Body of pancreas (tissue), 4 donors: ENCODE measurements at places on chromosomes 12 and 14. TPM values are rescaled to one million over a fixed set of nuclear protein-coding genes. Genes with fewer than 3 reads are reported as not detected.

DNA sequence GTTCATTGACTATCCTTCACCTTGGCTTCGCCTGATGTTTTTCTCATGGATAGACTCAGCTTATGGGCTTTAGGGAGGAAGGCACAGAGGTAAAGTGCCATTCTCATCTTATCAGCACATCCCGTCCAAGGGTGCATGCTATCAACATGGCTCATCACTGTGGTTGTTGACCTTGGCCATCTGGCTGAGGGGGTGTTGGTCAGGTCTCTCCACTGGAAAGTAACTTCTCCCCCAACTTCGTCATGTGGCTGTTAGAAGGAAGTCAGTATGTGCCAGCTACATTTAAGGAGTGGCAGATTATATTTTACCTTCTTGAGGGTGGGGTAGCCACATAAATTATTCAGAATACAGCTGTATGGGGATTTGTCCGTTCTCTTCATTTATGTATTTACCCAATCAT lies 68.9 kb downstream of the EML1 start:
- H3K27ac ChIP-seq = no peak overlapping the region
- H3K4me3 ChIP-seq = no peak overlapping the region
- no peak for DNase-seq
- H3K4me1 ChIP-seq = no peaks in the 10 kb centered on the region

GRCh38 chr12:87439990-87440827 lies 589.0 kb downstream of the C12orf50 start:
- no peak overlapping the region for H3K4me3 ChIP-seq
- H3K36me3 ChIP-seq = no peaks in the 10 kb centered on the region
- H3K27ac ChIP-seq = no peak overlapping the region
- DNase-seq = peak; percentile 29
- H3K27me3 ChIP-seq = no peaks in the 10 kb centered on the region

GRCh38 chr12:65891987-65892481 lies 67.8 kb downstream of the HMGA2 start:
- H3K27me3 ChIP-seq = no peaks in the 10 kb centered on the region
- H3K4me3 ChIP-seq = no peak overlapping the region
- H3K36me3 ChIP-seq = no peaks in the 10 kb centered on the region
- peaks cover 20% of the 10 kb centered on the region for H3K4me1 ChIP-seq
- H3K27ac ChIP-seq = peak overlapping the region; percentile 70

DNA sequence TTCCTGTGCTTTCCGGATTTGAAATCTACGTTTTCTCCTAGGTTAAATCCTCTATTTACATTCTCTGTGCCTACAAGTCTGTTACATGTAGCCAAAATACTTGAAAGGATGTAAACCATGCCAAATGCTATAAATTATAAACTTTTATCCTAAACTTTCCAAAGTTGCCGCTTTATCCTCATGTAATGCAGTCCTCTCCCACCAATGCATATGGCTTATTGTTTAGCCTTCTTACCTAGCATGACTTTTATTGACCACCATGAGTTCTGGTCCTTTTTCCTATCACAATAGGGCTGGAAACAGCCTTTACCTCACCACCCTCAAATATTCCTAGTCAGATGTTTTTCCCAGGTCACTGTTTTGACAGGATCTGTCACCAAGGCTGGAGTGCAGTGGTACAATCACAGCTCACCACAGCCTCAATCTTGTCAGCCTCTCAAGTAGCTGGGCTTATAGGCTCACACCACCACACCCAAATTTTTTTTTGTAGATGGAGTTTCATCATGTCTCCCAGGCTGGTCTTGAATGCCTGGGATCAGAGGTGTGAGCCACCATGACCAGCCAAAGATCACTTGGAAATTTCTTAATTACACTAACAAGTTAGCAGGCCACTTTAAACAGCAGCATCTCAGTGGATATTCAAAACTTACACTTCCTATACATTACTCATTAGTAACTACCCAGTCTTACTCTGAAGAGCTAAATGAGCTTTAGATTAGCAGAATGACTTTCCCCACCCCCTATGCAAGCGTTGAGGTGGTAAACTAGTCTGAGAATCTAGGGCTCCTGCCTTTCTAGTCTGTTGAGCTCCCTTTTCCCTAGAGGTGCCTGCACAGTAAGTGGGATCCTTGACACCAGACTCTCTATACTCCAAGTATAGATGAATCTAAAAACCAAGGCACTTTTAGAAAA lies 4.1 kb downstream of the TUBA1B start:
- H3K36me3 ChIP-seq = peaks cover 11% of the 10 kb centered on the region
- H3K27ac ChIP-seq = no peak overlapping the region
- peaks cover 20% of the 10 kb centered on the region for H3K4me1 ChIP-seq
- H3K27me3 ChIP-seq = no peaks in the 10 kb centered on the region
- no peak for DNase-seq

The INSM2 gene
- total RNA-seq = not detected

- H3K36me3 ChIP-seq = no peaks in the 10 kb centered on the region
- H3K4me1 ChIP-seq = peaks cover 1% of the 10 kb centered on the region
- DNase-seq = no peak
- no peak overlapping the region for H3K4me3 ChIP-seq
- H3K27me3 ChIP-seq = no peaks in the 10 kb centered on the region
Measured at GRCh38 chr14:76755610-76756370, 5.5 kb upstream of the VASH1 start.

The KRT5 gene
- 0.52 TPM for total RNA-seq

GRCh38 chr12:121934309-121934664 lies 15.9 kb downstream of the CFAP251 start:
- no peaks in the 10 kb centered on the region for H3K36me3 ChIP-seq
- DNase-seq = no peak
- no peak overlapping the region for H3K4me3 ChIP-seq
- H3K4me1 ChIP-seq = no peaks in the 10 kb centered on the region

GRCh38 chr14:60862283-60862682 lies 118.6 kb downstream of the TRMT5 start:
- no peak overlapping the region for H3K27ac ChIP-seq
- DNase-seq = peak; percentile 62
- H3K36me3 ChIP-seq = no peaks in the 10 kb centered on the region

DNA sequence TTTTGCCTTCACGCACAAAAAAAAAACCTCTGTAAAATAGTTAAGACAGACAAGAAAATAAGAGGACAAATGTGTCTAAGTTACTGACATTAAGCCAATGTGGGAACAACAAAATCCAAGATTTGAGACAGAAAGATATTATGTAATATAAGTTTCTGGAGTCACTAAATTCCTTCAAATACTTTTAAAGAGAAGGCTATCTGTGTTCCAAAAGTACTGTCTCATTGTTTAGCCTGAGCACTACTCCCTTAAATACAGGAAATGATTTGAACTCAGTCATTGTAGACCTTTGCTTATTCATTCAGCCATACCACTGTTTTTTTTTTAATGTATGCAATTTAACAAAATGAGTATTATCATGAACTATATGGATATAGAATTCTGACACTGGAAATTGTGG lies 82.7 kb upstream of the KITLG start:
- no peak overlapping the region for H3K27ac ChIP-seq
- no peaks in the 10 kb centered on the region for H3K4me1 ChIP-seq
- no peak for DNase-seq
- no peaks in the 10 kb centered on the region for H3K27me3 ChIP-seq

DNA sequence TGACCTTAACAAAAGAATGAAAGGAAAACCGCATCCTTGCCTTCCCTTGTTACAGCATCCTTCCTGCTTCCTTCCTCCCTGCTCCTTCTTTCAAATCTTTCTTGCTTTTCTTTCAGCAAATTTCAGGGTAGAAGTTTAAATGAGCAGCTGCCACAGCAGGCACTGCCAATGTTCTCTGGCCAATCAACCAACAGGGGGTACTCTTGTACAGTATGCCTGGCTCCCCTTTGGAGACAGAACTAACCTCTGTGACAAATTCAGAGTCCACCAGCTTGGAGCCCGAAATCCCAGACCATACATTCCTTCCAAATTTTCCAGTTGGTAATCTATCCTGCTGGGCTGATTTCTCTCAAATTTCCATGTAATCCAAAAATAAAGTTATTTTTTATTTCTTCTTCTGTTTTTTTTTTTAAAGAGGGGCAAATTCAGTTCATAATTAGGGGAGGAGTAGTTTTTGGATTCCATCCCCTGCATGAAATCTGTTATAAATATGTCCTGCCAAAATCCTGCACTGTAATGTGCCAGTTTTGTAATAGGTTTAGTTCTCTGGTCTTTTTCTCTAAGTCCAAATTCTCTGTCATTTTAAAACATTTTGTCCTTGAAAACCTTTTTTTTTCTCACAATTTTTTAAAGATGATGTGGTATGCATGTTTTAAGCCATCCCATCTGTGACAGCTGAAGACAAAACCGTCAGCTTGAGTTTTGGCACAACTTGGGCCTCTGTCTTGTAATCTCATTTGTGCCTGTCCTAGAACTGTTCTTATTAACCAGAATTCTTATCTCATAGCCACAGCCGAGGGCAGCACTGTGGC lies 610.0 kb upstream of the LMO3 start:
- no peak for DNase-seq
- H3K27ac ChIP-seq = no peak overlapping the region
- H3K4me3 ChIP-seq = no peak overlapping the region
- H3K36me3 ChIP-seq = no peaks in the 10 kb centered on the region
- no peaks in the 10 kb centered on the region for H3K27me3 ChIP-seq

DNA sequence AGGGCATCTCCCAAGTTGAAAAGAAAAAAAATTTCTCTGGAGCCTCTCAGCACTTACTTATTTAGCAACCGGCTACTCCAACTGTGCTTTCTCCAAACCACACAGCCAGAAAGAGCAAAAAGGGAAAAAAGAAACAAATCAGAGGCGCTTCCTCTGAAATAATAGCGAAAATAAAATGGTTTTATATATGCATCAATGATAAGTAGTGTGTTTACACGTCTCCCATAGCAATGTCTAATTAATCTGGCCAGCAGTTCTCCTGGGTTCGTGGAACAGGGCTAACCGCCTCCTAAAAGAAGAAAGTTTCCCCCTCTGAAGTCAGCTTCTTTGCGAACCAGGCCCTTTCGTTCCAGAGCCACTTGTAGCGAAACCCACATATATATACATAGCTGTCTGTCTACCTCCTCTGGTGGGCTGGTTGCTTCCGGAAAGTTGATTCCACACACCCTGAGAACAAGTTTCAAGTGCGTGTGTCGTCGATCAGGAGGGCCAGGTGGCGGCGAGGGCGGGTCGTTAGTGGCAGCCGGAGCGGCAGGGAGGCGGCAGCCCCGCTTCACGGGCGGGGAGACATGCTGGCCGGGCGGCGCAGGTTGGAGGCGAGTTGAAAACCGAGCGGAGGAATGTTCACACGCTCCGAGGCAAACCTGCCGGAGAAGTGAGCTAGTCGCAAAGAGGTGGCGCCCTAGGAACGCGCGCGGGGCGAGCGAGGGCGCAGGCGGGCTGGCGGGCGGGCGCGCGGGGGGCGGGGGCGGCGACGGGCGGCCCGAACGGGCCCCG lies 2.7 kb downstream of the PTHLH start:
- DNase-seq = peak; percentile 79
- no peaks in the 10 kb centered on the region for H3K27me3 ChIP-seq
- H3K36me3 ChIP-seq = no peaks in the 10 kb centered on the region
- H3K4me3 ChIP-seq = peak overlapping the region; percentile 10
- no peak overlapping the region for H3K27ac ChIP-seq
- peaks cover 42% of the 10 kb centered on the region for H3K4me1 ChIP-seq

The RNASE2 gene
- total RNA-seq = not detected

DNA sequence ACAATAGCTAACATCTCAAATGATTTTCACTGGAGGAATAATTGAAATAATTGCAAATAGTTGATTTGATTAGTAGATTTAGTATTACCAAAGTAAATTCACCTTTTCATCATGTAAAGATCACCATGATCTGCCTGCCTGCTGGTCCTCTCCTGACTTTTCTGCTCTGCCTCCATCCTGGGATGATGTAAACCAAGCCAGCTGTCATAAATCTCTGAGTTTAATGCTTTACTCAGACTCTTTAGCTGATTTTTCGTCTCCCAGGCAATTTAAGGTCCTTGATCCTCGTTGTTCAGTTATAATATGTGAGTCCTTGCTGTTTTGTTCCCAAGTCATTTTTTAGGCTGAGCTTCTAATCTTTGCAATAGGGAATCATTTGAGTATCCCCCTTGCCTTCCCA lies 138.0 kb downstream of the ANO4 start:
- H3K36me3 ChIP-seq = no peaks in the 10 kb centered on the region
- no peak overlapping the region for H3K4me3 ChIP-seq
- H3K27ac ChIP-seq = no peak overlapping the region

The SCFD1 gene
- total RNA-seq = 71.9 TPM

The COCH gene
- 9.6 TPM for total RNA-seq

DNA sequence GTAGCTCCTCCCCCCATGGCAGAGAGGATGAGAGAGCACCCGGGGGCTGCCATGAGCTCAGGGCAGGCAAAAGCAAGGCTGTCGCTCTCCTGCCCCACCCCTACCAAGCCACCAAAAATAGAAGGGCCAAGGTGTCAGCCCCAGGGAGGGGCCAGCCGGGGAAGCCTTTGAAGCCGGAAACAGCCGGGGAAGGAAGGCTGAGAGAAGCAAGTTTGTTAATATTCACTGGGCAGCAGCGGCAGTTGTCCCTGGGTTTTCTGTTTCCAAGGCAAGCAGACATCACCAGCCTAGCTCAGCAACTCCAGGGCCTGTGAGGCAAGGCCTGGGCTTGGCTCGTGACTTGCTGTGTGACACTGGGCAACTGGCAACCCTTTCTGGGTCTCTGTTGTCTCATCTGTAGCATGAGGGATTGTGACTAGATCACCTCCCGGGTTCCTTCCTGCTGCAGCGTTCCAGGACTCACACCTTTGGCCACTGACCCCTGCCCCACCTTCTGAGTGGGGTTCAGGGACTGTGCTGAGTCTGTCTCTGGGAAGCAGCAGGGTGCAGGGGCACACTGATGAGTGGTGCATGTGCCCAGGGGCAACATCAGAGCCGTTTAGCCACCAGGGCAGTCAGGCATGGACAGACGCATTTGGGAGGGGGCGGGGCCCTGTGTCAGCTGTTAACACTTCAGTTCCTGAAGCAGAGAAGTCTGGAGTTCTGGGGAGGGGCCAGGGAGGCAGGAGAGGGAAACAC lies 24.3 kb downstream of the SYNDIG1L start:
- H3K36me3 ChIP-seq = no peaks in the 10 kb centered on the region
- no peak overlapping the region for H3K27ac ChIP-seq
- no peaks in the 10 kb centered on the region for H3K27me3 ChIP-seq
- H3K4me1 ChIP-seq = peaks cover 11% of the 10 kb centered on the region
- H3K4me3 ChIP-seq = no peak overlapping the region
- DNase-seq = peak; percentile 15

DNA sequence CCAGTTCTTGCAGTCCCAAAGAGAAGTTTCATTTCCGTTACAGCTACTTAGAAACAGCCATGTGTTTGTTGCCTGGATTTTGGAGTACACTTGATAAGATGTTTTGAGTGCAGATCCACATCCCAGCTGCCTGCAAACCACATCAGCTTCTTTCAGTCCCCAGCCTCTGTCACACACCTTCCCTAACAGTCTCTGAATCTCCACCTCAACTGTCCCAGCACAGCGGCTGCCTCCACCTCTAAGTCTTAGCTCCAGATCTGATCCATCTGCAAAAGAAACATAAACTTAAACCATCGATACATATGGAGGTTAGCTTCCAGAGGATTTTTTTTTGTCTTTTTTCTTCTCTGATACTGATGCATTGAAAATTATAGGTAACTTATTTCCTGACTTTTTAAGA lies 8.4 kb downstream of the CD163 start:
- H3K27ac ChIP-seq = no peak overlapping the region
- no peaks in the 10 kb centered on the region for H3K36me3 ChIP-seq
- DNase-seq = no peak
- no peaks in the 10 kb centered on the region for H3K27me3 ChIP-seq
- H3K4me1 ChIP-seq = no peaks in the 10 kb centered on the region
- no peak overlapping the region for H3K4me3 ChIP-seq

The TAS2R20 gene
- 7.5 TPM for total RNA-seq

The PIP4K2C gene
- total RNA-seq = 12.2 TPM
